ENCODE measurements at places on chromosomes 11 and 22.

- H3K36me3 ChIP-seq = 0 out of 2 replicates have a peak, but pooled peaks cover 3% of the 10 kb centered on the region
- H3K4me1 ChIP-seq = peaks cover 12% of the 10 kb centered on the region
- no peaks in the 10 kb centered on the region for H3K27me3 ChIP-seq
- DNase-seq = peak; percentile 83
- H3K27ac ChIP-seq = peak within 1 kb of the TSS; percentile 78
Observed at GRCh38 chr22:42270510-42271190, at the start of gene TCF20. TCF20 (minus strand) TSS chr22:42270653; CDS start chr22:42215305, 55,348 bp downstream.

GRCh38 chr11:82791779-82792178 is 58.1 kb upstream of the FAM181B start:
- H3K4me1 ChIP-seq = peaks cover 32% of the 10 kb centered on the region
- peak overlapping the region; percentile 51 for H3K27ac ChIP-seq
- H3K36me3 ChIP-seq = no peaks in the 10 kb centered on the region
- no peak for DNase-seq
- H3K4me3 ChIP-seq = no peak overlapping the region

DNA sequence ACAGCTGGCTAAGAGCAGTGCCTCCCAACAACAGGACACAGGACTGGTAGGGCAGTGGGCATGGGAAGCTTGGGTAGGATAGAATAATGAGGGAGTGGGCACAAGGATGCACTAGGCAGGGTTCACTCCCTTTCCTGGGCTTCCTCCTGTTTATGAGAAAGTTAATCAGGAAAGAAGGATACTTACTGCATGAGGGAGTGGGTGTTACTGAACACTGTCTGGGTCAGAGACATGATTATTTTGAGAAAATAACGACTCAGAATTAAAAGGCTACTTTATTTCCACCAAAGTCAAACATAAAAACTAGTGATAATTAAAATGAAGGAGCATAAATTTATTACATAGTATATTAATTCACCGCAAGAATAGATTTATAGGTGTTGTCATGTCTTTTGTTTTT is 35.8 kb downstream of the NCAM1 start:
- no peaks in the 10 kb centered on the region for H3K27me3 ChIP-seq
- no peak overlapping the region for H3K27ac ChIP-seq
- no peak for DNase-seq
- H3K4me3 ChIP-seq = no peak overlapping the region
- peaks cover 4% of the 10 kb centered on the region for H3K4me1 ChIP-seq

GRCh38 chr11:61495801-61496601 is 12.5 kb upstream of the LRRC10B start:
- H3K27ac ChIP-seq = no peak overlapping the region
- H3K27me3 ChIP-seq = peaks cover 20% of the 10 kb centered on the region
- no peak for DNase-seq
- H3K4me1 ChIP-seq = no peaks in the 10 kb centered on the region
- no peak overlapping the region for H3K4me3 ChIP-seq

- peaks cover 53% of the 10 kb centered on the region for H3K27me3 ChIP-seq
- no peak for DNase-seq
- H3K27ac ChIP-seq = no peak overlapping the region
Observed at GRCh38 chr22:39610766-39611165, 40.2 kb downstream of the CACNA1I start.

- H3K4me3 ChIP-seq = no peak overlapping the region
- no peak overlapping the region for H3K27ac ChIP-seq
- no peaks in the 10 kb centered on the region for H3K27me3 ChIP-seq
Observed at GRCh38 chr11:83641511-83641910, 355.3 kb upstream of the CCDC90B start.

DNA sequence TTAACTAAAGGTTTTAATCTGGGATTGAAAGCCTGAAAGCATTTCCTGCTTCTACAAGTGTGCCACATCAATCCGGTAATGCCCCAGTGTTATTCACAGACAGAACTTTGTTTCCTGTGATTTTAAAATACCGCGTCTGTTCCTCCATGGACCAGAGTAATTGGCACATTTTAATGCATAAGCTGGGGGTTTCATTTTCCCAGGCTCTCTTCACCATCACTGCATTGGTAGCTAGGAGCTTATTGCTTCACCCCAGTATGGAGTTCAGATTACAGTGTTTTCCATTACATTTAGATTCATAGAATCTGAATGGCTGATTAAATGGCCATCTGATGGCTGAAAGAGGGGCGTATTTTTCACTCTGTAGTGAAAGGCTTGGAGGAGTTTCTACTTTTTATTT is 25.7 kb upstream of the CRTAM start:
- peaks cover 6% of the 10 kb centered on the region for H3K4me1 ChIP-seq
- no peaks in the 10 kb centered on the region for H3K27me3 ChIP-seq
- no peak overlapping the region for H3K4me3 ChIP-seq
- DNase-seq = no peak

GRCh38 chr22:28983788-28984441 is 77.7 kb downstream of the C22orf31 start:
- H3K4me1 ChIP-seq = no peaks in the 10 kb centered on the region
- no peak for DNase-seq
- H3K4me3 ChIP-seq = no peak overlapping the region
- H3K36me3 ChIP-seq = no peaks in the 10 kb centered on the region
- no peak overlapping the region for H3K27ac ChIP-seq

DNA sequence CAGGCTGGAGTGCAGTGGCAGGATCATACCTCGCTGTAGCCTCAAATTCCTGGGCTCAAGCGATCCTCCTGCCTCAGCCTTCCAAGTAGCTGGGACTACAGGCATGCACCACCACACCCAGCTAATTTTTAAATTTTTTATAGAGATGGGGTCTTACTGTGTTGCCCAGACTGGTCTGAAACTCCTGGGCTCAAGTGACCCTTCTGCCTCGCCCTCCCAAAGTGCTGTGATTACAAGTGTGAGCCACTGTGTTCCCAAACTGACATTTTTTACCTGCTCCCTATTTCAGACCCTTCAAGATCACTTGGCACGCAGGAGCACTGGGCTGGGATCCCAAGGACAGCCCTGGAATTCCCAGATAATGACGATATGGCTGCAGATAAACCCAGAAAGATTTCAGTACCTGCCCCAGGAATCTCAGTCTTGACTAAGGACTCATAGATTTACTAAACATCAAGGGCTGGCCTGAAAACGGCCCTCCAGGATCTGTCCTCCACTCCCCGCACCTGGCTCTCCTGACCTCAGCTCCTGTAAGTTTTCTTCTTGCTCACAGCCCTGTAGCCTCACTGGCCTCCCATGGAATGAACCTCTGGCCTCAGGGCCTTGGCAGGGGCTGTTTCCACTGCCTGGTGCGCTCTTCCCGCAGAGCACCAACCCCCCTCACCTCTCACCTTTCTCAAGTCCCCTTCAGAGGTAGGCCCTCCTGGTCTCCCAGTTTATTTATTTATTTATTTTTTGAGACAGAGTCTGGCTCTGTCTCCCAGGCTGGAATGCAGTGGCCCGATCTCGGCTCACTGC is 3.6 kb upstream of the CSNK1E start:
- H3K27ac ChIP-seq = no peak overlapping the region
- H3K27me3 ChIP-seq = no peaks in the 10 kb centered on the region
- H3K4me3 ChIP-seq = no peak overlapping the region
- no peak for DNase-seq
- H3K4me1 ChIP-seq = 0 out of 2 replicates have a peak, but pooled peaks cover 7% of the 10 kb centered on the region
- H3K36me3 ChIP-seq = no peaks in the 10 kb centered on the region

GRCh38 chr11:2831781-2832532 is 53.6 kb downstream of the CDKN1C start:
- no peak overlapping the region for H3K27ac ChIP-seq
- H3K36me3 ChIP-seq = no peaks in the 10 kb centered on the region
- no peaks in the 10 kb centered on the region for H3K4me1 ChIP-seq
- no peaks in the 10 kb centered on the region for H3K27me3 ChIP-seq

GRCh38 chr11:66617155-66617834 is 865 bp downstream of the RBM14 start:
- H3K4me1 ChIP-seq = peaks cover 11% of the 10 kb centered on the region
- peaks cover 7% of the 10 kb centered on the region for H3K36me3 ChIP-seq
- DNase-seq = peak; percentile 18
- H3K27me3 ChIP-seq = no peaks in the 10 kb centered on the region

DNA sequence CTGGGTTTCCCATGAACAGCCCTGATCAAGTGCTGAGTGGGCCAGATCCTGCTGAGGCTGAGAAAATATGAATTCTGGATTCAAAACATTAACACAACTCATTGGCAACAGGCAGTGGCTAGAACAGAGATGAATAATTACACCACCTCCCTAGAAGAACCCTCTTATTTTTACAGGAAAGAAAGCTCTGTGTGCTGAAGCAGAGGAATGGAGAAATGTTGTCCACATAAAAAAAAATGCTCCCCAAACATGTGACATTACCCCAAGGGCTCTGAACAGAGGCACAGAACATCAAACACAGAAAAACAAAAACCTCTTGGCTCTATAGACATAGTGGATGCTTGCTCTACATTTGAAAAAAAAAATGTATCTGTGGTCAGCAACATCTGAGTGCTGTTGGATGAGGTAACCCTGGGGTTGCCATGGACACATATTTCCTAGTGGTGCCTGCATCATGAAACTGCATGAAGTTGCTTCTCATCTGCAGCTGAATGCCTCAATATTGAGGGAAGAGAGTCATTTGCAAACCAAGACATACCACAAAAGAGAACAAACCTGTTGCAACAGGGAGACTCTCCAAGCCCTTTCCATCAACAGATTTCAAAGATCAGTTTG is 98.8 kb downstream of the SNX19 start:
- peaks cover 13% of the 10 kb centered on the region for H3K4me1 ChIP-seq
- peak overlapping the region; percentile 53 for H3K27ac ChIP-seq
- no peaks in the 10 kb centered on the region for H3K27me3 ChIP-seq
- peak; percentile 77 for DNase-seq
- no peaks in the 10 kb centered on the region for H3K36me3 ChIP-seq

- H3K27me3 ChIP-seq = no peaks in the 10 kb centered on the region
- no peak for DNase-seq
- H3K27ac ChIP-seq = no peak overlapping the region
- no peaks in the 10 kb centered on the region for H3K36me3 ChIP-seq
Observed at GRCh38 chr11:69664901-69665300, 10.3 kb downstream of the LTO1 start.

DNA sequence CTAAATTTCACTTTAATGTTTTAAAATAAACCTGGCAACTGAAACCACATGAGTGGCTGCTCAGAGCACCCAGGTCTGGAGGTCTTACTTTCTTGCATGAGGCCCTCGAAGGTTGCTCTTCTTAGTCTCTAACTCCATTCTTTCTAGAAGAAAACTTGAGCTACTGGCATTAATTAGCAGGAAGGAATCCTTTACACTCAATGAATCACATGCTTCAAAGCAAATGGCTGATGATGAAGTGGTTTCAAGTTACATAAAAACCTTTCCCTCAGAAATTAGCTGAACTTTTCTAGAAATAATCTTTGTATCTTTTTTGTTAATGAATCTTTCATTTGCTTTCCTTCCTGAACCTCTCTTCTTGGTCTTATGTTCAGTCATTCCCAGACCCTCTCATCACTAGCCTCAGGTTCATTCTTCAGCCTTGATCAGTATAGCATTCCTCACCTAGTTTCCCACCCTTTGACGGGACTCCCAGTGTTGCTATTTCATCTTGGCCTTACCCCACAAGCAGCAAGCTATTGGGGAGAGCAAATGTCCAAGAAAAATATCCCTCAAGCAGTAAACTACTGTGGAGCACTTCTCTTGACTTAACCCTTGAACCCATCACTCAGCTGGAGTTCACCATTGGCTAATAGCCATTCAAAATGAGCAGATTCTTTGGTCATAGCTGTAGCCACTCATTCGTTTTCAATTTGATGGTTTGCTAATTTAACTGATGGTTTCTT is 75.1 kb downstream of the INSC start:
- H3K27me3 ChIP-seq = no peaks in the 10 kb centered on the region
- H3K36me3 ChIP-seq = no peaks in the 10 kb centered on the region

DNA sequence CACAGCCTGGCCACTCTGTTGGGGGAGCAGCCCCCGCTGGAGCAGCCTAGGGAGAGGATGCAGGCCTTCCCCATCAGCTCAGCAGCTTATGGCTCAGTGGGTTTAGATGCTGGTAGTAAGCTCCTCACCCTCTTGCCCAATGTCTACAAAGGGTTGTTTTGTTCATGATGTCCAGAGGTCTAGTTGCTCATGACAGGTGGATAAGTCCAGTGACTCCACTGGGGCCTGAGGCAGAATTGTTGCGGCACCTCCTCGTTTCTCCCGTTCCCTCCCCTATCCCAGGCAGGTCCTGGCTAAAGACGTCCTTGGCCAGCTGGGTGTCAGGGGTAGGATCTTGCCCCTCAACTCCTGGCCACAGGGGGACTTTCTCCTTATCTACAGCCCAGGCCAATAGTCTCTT is 233.5 kb upstream of the B3GAT1 start:
- H3K36me3 ChIP-seq = no peaks in the 10 kb centered on the region
- no peaks in the 10 kb centered on the region for H3K27me3 ChIP-seq
- no peaks in the 10 kb centered on the region for H3K4me1 ChIP-seq
- H3K27ac ChIP-seq = no peak overlapping the region
- no peak overlapping the region for H3K4me3 ChIP-seq

DNA sequence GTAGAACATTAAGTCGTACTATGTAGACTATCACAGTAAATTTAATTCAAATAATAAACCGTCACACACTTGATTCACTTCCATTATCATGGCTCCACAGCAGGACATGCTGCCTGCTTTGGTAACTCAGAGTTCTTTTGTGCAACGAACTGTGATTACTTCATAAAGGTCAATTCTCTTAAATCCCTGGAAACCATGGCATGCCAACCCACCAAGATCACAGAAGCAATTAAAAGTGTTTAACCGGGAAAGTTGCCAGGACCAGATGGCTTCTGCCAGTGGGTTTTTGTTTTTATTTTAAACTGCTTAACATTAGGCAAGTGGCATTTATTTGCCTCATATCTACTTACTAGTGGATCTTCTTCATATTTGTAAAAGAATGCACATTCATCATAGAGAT is 1162.1 kb downstream of the DLG2 start:
- H3K4me3 ChIP-seq = no peak overlapping the region
- H3K36me3 ChIP-seq = no peaks in the 10 kb centered on the region
- H3K4me1 ChIP-seq = no peaks in the 10 kb centered on the region
- no peaks in the 10 kb centered on the region for H3K27me3 ChIP-seq
- H3K27ac ChIP-seq = no peak overlapping the region
- DNase-seq = no peak

DNA sequence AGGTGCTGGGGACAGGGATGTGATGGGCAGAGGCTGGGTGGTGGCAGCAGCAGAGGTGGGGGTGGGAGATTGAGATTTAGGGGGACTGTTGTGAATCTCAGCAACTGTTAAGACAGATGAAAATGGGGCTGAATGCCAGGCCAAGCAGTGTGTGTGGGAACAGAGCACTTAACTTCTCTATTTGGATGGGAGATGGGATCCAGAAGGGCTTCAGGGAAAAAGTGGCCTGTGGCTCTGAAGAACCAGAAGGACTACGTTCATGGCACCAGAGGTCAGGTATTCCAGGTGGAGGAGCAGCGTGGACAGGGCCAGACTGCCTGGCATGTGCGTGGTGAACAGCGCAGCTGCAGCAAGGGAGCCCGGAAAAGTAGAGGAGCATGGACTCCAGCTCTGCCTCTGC is 82.6 kb upstream of the SYT13 start:
- no peak for DNase-seq
- no peak overlapping the region for H3K27ac ChIP-seq
- no peaks in the 10 kb centered on the region for H3K36me3 ChIP-seq
- peaks cover 31% of the 10 kb centered on the region for H3K27me3 ChIP-seq

All from MM.1S (cell line).